Vein endothelial cell (primary cell): ENCODE measurements at places on chromosomes 12 and 14. TPM values are rescaled to one million over a fixed set of nuclear protein-coding genes. Genes with fewer than 3 reads are reported as not detected.

Gene ADAM20
- total RNA-seq, result 0.65 and 0.67 TPM in 2 replicates

Gene IAPP
- not detected in 2 replicates for total RNA-seq

Gene KRT74
- not detected in 2 replicates for total RNA-seq

Gene CRACR2A
- 15.7 and 18.3 TPM in 2 replicates for total RNA-seq

Gene TM7SF3
- 79.4 and 91.0 TPM in 2 replicates for total RNA-seq

Gene VRTN
- total RNA-seq, result not detected in 2 replicates

Gene RAB15
- total RNA-seq, result 14.4 and 19.6 TPM in 2 replicates

Gene ADGRD1
- not detected in 2 replicates for total RNA-seq

Gene PAPLN
- 10.1 and 11.4 TPM in 2 replicates for total RNA-seq

Gene TMTC2
- 10.1 and 10.4 TPM in 2 replicates for total RNA-seq

Gene ZDHHC22
- total RNA-seq, result under 0.01 TPM in 1 of 2 replicates, not detected in the other

Gene RD3L
- total RNA-seq, result not detected in 2 replicates

Gene ERBB3
- total RNA-seq, result 0.33 and 0.48 TPM in 2 replicates

Gene AICDA
- not detected in 2 replicates for total RNA-seq

Gene MMP17
- total RNA-seq, result 7.2 and 7.8 TPM in 2 replicates

Gene EML5
- total RNA-seq, result under 0.01 and 0.10 TPM in 2 replicates

Gene CATSPERB
- total RNA-seq, result not detected in 2 replicates

Gene MYH6
- not detected in 2 replicates for total RNA-seq

Gene CISTR
- total RNA-seq, result not detected in 2 replicates

Gene RAB5B
- total RNA-seq, result 75.8 and 83.0 TPM in 2 replicates

Gene KCNH3
- under 0.01 TPM in 1 of 2 replicates, not detected in the other for total RNA-seq

Gene ZC3H14
- 62.7 and 74.9 TPM in 2 replicates for total RNA-seq

Gene NTN4
- total RNA-seq, result 288 and 387 TPM in 2 replicates

Gene LRP6
- 39.5 and 63.4 TPM in 2 replicates for total RNA-seq

Gene PIWIL1
- not detected in 2 replicates for total RNA-seq

Gene TEP1
- total RNA-seq, result 23.2 and 30.5 TPM in 2 replicates

Gene PKP2
- total RNA-seq, result 3.4 and 16.0 TPM in 2 replicates

Gene TMEM229B
- total RNA-seq, result under 0.01 TPM in 2 replicates

Gene FGD4
- total RNA-seq, result 41.8 and 68.5 TPM in 2 replicates

Gene DLGAP5
- total RNA-seq, result 24.2 and 50.6 TPM in 2 replicates

Gene RASSF9
- 4.3 and 6.5 TPM in 2 replicates for total RNA-seq

Gene ANKRD33
- 0.29 and 0.33 TPM in 2 replicates for total RNA-seq

Gene RPGRIP1
- not detected in 2 replicates for total RNA-seq
